Cardiac fibroblast (primary cell): ENCODE measurements at places on chromosomes 3 and 15.
A peak's percentile ranks its signal among the peaks of the same experiment; 100 is the strongest.

DNA sequence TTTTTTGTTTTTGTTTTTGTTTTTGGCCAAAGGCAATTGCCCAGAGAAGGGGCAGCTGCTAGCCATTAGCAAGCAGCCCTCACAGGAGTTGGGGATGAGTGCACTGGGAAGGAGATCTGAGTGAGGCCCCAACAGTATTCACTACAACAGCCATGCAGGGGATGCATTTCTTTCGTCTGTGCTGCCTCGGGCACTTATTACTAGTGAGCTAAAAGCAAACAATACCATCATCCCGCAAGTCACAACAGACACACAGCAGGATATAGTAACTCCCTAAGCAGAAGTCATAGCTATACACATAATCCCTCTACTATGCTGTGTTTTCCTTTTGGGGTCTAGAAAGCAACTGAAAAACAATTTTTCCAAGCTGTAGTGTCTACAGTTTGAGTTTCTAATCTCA lies 27.2 kb downstream of the CRTAP start:
- no peak for DNase-seq

GRCh38 chr15:66603301-66604179 lies 37.7 kb upstream of the LCTL start:
- peak; percentile 78 for DNase-seq

DNA sequence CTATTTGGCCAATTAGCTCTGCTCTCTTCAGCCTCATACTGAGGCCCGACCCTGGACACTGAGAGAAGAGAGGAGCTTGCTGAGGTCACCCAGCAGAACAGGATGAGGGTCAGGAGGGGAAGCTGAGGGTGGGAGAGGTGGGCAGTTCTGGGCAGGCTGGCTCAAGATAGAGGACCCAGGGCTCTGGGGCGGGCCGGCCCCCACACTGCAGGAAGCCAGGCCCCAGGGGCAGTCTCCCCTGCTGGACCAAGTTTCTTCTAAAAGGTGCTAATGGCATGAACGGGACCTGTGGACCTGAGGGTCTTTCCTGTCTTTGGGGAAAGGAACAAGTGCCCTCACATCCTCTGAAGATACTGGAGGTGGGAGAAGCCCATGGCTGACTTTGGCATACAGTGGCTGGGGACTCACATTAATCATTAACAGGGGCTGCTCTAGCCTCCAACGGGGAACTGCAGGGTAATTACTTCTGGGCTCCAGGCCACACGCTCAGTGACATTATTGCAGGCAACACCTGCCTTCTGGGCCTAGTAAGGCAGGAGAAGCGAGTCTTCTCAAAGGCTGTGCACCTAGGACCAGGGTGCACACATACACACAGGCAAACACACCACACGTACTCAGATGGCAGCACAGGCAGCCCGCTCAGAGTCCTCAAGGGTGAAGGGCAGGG lies 10.6 kb downstream of the HCN4 start:
- DNase-seq, result no peak

DNA sequence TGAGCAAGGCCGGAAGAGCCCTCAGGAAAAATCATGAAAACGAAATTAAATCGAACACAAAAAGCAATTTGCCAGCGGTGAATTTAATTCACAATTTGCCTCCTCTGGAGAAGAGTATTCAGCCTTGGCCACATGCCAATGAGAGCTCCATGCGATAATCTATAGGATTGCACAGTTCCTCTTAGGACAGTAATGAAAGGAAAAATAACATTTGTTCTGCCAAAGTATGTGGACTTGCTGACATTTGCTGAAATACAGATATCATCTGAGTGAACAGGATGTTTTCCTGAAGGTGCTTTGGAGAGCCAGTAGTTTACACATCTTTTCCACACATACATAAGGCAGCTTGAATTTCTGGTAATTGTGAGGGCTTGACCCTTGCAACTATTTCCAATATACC lies 188.6 kb upstream of the PDZRN3 start:
- DNase-seq, result peak; percentile 54

- no peak for DNase-seq
Measured at GRCh38 chr3:144770281-144770680, 798.7 kb downstream of the DIPK2A start.

GRCh38 chr15:31279221-31280045 lies 47.2 kb upstream of the KLF13 start:
- no peak for DNase-seq

DNA sequence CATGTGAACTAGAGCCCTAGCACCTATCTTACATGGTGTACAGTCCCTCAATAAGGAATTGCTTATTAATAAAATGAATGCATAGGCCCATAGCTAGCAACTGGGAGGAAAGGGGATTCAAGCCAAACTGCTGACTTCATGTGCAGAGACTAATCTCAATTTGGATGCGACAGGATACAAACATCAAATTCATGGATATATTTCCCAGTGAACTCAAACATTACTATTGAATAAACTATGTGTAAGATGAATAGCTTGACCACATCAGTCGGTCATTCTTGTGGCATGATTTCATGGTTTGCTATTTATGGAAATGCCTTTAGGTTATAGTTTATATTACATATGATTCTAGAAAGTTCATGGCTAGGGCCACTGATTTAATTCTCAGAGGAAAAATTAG lies 268.6 kb upstream of the SLITRK3 start:
- peak; percentile 25 for DNase-seq

DNA sequence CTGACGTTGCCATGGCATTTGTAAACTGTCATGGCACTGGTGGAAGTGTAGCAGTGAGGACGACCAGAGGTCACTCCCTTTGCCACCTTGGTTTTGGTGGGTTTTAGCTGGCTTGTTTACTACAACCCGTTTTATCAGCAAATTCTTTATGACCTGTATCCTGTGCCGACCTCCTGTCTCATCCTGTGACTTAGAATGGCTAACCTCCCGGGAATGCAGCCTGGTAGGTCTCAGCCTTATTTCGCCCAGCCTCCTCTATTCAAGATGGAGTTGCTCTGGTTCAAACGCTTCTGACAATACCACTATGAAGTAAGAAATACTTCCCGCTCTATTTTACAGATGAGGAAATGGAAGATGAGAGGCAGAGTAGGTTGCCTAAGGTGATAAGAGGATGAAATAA lies 16.6 kb downstream of the PAQR9 start:
- no peak for DNase-seq

DNA sequence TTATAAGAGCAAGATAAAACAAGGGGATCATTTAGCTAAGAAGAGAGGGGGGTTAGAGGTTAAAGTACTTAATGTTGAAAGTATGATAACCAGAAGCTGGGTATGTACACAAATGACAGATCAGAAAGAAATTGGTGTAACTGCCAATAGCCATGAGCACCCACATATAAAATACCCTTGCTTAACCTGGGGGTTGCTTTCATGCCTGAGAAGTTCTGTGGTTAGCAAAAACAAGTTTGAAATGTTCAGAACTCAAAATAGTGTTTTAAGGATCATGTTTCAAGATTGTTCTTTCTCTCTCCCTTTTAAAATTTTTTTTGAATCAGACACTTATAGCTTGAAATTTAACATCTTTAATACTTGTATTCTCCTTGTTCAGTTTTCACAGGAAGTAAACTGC lies 321.4 kb upstream of the GBE1 start:
- no peak for DNase-seq

DNA sequence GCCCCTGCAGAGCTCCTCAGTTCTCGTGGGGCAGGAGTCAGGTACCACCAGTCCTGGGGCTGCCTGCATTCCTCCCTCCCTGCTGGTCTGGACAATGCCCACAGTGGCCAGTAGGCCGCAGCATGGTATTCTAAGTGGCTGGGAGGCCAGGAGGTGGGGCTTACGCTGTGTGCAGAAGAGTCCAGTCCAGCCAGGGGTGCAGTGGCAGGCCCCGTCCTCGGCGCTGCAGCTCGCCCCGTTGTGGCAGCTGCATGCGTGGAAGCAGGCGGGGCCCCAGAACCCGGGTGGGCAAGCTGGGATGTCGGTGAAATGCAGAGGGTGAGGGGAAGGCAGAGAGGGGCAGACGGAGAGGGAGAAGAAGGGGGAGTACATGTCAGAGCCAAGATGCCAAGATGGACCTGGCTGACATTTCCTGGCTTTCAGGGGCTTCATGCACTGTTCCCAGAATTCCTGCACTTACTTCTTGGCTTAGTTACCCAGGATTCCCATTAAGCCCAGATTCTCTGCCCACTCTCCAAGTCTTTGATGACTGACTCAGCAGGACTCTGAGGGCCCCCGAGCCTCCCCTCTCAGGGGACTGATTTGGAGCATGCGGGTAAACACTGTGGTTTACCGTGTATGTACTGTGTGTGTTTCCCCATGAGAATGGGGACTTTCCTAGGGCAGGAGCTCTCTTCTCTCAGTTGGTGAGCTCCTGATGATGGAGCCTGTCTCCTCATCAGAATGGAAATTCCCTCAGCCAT lies 47.5 kb downstream of the RAB11A start:
- peak; percentile 81 for DNase-seq

DNA sequence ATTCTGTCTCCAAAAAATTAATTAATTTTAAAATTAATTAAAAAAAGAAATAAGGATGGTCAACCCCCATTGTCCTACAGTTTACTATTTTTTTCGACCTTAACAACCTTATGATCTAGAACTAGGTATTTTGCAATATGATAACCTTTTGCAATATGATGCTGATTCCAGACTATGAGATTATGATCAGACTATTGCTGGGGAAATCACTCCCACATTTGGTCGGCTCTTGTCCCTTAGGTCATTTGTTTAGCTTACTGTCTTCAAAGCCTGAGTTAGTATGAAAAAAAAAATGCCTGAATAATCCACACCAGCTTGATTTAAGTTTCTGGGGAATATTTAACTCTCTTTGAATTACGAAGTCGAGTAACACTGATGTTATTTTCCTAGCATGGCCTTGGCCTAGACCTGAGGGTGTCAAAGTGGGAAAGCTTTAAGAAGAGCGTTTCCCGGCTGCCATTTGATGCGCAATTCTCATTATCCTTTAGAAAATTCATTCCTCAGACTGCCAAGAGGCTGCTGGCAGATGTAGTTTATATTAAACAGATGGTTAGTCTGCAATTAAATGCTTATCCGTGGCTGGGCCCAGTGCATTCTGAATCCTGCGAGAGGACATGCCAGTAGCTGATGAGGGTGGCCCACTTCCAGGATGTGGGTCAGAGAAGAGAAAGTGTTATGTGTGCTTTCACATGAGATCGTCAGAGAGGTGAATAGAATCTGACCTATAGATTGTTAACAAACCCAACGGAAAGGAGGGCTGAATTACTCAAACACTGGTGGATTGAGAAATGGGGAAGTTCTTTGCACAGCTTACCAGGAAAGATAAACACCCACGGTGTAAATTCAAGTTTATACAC lies 496.0 kb upstream of the THBS1 start:
- peak; percentile 96 for DNase-seq

DNA sequence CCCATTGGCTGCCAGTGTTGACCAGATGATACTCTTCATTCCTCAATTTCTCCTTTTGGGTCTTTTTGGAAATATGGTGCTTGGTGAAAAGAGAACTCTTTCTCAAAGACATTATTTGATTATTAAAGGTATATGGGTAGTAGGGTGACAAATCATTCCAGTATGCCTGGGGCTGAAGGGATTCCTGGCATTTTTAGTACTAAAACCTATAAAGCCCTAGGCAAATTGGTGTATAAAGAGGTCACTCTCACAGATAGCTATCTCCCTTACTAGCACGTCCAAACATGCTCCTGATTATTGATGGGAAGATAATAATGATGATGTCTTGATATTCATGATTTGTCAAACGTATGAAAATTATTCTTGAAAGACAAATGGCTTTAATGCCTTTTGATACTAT lies 1.1 kb downstream of the GABRR3 start:
- no peak for DNase-seq

- peak; percentile 42 for DNase-seq
Measured at GRCh38 chr3:141828890-141829289, 47.6 kb upstream of the ATP1B3 start.

- DNase-seq, result peak; percentile 52
Measured at GRCh38 chr3:174541708-174542315, 317.3 kb upstream of the NAALADL2 start.

DNA sequence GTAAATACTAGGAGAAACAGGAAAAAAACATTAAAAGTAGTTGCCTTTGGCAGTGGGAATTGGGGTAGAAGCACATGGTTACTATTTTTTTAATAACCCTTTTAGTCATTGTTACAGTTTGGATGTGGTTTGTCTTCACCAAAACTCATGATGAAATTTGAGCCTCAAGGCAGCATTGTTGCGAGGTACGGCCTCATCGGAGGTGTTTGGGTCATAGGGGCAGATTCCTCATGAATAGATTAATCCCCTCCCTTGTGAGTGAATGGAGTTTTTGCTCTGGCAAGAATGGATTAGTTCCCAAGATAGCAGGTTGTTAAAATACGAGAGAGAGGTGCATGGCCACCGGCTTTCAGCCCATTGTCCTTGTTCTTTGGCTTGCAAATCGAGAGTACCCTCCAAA lies 92.6 kb downstream of the LEKR1 start:
- DNase-seq, result no peak

GRCh38 chr3:55445551-55445950 lies 41.6 kb downstream of the WNT5A start:
- no peak for DNase-seq

DNA sequence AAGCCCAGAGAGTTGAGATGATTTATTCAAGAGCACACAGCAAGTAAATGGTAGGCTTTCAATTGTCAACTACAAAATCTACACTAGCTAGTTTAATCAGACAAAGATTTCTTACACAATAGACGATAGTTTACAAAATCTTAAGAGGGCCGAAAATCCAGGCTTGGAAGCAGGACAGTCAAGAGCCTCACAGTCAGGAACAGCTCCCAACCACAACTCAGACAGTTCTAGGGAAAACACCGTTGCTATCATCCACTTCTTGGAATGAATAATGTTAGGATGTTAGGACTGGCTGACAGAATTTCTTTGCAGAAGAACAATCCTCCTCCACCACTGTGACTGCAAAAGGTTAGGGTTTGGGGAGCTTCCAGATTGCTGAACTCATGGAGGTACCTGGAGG lies 290.8 kb upstream of the ZPLD1 start:
- no peak for DNase-seq

DNA sequence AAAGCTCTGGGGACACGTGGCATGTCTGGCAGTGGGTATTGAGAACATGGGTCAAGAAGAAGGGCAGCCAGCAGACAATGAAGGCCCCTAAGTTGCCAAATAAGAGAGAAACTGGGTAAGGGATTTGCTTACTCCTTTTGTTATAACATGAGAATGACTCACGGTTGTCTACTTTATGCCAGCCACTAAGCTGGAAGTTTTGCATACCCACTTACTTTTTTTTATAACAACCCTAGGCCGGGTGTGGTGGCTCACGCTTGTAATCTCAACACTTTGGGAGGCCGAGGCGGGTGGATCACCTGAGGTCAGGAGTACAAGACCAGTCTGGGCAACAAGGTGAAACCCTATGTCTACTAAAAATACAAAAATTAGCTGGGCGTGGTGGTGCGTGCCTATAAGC lies 50.0 kb downstream of the DRD3 start:
- DNase-seq, result peak; percentile 31

GRCh38 chr3:171676601-171677175 lies 133.6 kb downstream of the PLD1 start:
- DNase-seq, result no peak
